ENCODE measurements at places on chromosomes 12 and 14.

GRCh38 chr12:46458500-46459102 lies 86.0 kb upstream of the SLC38A2 start:
- DNase-seq, result no peak

GRCh38 chr12:131242741-131243496 lies 289.2 kb downstream of the ADGRD1 start:
- DNase-seq, result no peak

DNA sequence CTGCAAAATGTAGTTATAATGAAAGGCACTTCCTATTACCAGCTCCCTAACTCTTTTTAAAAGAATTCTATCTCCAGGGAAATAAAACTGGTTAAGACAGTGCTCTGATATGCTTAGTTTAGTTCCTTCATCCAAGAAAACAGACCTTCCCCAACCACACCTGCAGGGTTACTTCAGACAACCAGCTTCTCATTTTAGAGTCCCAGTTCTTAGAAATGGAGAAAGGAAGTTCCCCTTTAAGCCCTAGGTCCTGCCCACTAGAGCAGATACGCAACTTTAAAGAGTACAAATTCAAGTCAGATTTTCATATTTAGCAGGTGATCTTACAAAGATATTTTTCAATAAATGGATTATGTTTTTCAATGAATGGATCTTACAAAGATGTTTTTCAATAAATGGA lies 4.4 kb upstream of the WSB2 start:
- DNase-seq, result no peak

DNA sequence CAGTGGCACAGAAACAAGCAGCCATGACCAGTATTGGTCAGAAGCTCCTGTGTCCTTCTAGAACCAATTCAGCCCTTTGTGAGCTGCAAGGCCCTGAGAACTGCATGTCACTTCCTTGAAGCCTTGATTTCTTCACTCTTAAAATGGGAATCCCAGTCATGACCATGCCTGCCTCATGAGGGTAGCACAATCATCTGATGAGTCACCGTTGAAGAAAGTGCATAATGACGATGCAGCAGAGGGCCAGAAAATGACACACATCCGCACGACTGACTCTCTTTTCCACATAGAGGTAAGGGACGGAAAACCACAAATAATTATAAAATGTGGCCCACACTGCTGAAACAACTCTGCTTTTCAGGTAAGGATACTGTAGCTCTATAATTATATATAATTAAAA lies 777.4 kb downstream of the BCL11B start:
- DNase-seq, result no peak

DNA sequence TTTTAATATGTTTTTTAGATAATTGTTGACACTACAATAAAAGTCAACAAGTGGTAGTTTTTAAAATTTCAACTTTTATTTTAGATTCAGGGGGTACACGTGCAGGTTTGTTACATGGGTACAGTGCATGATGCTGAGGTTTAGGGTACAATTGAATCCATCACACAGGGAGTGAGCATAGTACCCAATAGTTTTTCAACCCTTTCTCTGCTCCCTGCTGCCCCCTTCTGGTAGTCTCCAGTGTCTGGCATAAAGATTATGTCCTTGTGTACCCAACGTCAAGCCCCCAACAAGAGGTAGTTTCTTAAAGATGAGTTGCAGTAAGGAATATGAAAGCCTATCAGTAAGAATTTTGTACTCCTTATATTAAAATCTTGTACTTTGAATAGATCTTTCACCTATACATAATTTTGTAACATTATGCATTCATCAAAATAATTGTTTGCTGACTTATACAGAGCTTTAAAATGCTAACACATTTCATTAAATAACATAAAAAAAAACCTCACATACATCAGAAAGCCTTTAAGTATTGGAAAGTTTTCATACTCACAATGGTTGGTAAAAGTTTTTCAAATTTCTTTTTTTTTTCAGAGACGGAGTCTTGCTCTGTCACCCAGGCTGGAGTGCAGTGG lies 5.4 kb upstream of the RALGAPA1 start:
- peak; percentile 59 for DNase-seq

DNA sequence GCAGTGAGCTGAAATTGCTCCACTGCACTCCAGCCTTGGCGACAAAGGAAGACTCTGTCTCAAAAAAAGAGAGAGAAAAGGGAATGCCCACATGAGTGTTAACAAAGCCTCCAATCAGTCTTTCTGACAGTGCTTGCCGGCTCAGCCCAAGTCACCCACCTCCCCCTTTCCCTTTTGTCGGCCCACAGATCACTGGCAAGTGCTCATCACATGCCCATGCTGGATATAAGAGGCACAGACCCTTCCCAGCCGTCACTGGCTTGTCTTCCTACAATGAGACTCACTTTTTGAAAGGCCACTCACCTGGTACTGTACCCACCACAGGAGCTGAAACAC lies 70.8 kb downstream of the CCDC88C start:
- DNase-seq, result no peak

DNA sequence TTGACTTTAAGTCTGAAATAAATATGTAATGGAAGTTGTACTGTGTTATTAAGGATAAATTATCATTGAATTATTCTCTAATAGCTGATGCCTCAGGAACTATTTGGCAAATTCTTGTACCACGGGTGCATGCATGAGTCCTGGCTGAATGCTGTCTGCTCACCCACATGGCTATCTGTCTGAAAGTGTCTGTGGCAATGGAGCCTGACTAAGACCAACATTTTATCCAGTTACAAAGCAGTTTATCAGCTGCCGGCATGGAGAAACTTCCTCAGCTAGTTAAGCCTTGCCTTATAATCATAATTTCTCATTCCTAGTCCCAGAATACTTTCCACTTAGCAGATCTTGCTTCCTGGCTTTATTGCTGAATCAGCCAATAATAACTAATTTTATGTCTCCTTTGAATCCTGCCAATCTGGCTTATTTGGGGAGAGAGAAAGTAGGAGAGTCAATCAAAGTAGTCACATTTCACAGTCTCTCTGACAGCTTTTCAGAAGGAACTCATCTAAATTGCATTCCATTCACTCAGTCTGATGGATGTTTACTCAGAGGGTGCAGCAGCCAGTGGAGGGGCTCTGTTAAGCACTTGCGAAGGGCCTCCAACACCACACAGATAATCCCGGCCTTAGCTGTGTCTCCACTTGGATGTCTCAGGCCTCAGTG lies 280.6 kb upstream of the CLEC14A start:
- no peak for DNase-seq

GRCh38 chr12:119444462-119445044 lies 110.0 kb downstream of the CCDC60 start:
- peak; percentile 23 for DNase-seq

- DNase-seq, result no peak
Measured at GRCh38 chr14:99229654-99230207, 42.3 kb downstream of the BCL11B start.

GRCh38 chr12:10562306-10562933 lies 51.0 kb downstream of the MAGOHB start:
- DNase-seq, result no peak

GRCh38 chr14:24369907-24370687 lies 2.1 kb downstream of the NFATC4 start:
- no peak for DNase-seq

GRCh38 chr14:81164167-81164774 lies 56.5 kb downstream of the GTF2A1 start:
- DNase-seq, result peak; percentile 75

- no peak for DNase-seq
Measured at GRCh38 chr12:10358969-10359368, 30.9 kb downstream of the KLRK1 start.

DNA sequence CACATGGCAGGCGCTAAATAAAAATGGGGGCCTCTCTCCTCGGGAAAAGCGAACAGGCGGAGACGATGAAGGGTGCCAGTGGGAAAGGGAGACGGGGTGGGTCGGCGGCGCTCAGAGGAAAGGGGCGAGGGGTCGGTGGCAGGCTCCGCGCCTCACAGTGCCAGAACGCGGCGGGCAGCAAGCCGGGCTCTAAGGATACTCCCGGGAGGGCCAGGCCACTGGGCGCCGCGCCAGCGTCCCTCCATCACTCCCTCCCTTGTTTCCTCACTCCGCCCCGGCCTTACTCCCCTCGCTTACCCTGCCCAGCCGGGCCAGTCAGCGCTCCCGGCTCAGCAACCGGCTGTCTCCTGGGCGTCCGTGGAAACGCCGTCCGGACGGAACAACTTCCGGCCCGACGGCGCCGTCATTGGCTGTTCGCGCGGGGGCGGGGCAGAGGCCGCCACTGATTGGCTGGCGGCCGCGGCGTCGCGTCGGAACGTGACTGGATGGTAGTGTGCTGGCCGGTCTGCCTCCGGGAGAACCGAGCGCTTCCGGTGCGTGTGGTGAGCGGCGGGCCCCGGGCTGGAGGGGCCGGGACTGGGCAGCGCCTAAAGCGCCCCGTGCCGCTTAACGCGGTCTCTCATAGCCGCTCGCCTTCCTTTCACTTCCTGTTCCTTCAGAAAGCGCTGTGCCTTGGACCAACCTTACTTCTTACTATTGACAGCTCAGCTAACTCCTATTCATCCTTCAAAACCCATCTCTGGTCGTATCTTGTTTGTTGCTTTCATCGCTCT lies 53.0 kb downstream of the SLC25A47 start:
- peak; percentile 94 for DNase-seq

GRCh38 chr14:73428353-73428824 lies 30.0 kb downstream of the NUMB start:
- peak; percentile 70 for DNase-seq

DNA sequence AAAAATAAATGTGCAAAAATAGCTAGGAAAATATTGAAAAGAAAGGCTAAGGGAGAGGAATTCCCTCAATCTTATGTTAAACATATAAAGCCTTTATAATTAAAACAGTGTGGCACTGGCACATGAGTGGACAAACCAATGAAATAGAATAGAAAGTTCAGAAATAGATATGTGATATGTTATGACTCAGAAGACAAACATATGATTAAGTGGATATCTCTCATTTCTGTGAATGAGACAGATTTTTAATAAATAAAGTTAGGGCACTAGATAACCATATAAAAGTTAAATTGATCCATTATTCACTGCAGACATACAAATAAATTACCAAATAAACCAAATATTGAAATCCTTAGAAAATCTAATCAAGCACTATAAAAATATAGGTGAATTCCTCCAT lies 73.0 kb downstream of the ALG10B start:
- no peak for DNase-seq

GRCh38 chr14:52801014-52801712 lies 9.8 kb upstream of the GNPNAT1 start:
- DNase-seq, result peak; percentile 14

- no peak for DNase-seq
Measured at GRCh38 chr14:33866425-33867088, 84.3 kb downstream of the EGLN3 start.

GRCh38 chr14:79298373-79298772 lies 912.9 kb downstream of the DIO2 start:
- no peak for DNase-seq

DNA sequence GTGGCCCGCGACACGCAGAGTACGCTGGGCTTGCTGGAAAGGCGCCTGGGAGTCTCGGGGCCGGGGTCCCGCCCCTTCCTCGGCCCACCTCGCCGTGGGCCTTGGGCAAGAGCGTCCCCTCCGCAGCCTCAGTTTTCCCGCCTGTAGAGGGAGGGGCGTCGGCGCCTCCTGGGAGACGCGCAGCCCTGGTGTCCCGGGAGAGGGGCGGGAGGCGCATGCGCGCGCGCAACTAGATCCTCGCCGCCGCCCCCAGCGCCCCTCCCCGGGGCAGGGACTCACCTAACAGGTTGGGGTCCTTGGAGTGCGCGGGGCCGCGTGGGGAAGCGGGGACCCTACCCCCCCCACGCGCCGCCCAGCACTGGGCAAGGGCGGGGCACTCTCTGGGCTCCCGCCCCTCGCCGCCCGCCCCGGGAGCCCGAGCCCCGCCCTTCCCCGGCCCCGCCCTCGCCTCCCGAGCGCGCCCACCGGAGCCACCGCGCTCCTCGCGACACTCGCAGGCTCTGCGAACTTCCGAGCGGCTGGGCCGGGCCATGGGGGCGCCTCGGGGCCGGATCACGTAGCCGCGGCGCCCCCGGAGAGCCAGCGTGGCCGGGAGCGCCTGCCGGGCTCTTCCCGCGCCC lies at the start of gene KIF26A:
KIF26A (plus strand) TSS at position 490 of the 620 bp plus-strand sequence. CDS start 136 bp downstream, outside the sequence.
- peak; percentile 38 for DNase-seq

Measured in body of pancreas (tissue), 4 donors.